ENCODE measurements at places on chromosomes 1 and 21. TPM values are rescaled to one million over a fixed set of nuclear protein-coding genes. Genes with fewer than 3 reads are reported as not detected.

- no peak for DNase-seq
- no peak overlapping the region for H3K4me3 ChIP-seq
- H3K36me3 ChIP-seq: no peaks in the 10 kb centered on the region
- H3K27me3 ChIP-seq: peaks cover 10% of the 10 kb centered on the region
- no peaks in the 10 kb centered on the region for H3K4me1 ChIP-seq
Measured at GRCh38 chr1:244636488-244637259, 16.3 kb upstream of the DESI2 start.

DNA sequence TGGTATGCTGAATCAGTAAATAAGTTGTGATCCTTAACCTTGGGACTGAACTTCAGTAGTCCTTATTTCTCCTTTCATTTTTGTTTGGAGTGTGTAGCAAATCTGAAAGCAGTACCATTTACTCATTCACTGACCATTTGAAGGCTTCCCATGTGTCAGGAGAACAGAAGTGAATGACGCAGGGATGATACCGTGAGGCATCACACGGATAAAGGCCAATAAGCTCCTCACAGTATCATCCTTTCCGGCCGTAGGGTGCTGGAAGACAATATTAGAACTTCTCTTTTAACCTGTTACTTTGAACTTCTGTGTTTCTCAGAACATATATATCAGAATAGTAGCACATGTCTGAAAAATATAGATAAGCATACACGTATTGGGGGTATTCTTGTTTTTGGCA, 21.3 kb downstream of the BACH1 start:
- H3K4me1 ChIP-seq: peaks cover 5% of the 10 kb centered on the region
- no peak overlapping the region for H3K27ac ChIP-seq
- DNase-seq: no peak

DNA sequence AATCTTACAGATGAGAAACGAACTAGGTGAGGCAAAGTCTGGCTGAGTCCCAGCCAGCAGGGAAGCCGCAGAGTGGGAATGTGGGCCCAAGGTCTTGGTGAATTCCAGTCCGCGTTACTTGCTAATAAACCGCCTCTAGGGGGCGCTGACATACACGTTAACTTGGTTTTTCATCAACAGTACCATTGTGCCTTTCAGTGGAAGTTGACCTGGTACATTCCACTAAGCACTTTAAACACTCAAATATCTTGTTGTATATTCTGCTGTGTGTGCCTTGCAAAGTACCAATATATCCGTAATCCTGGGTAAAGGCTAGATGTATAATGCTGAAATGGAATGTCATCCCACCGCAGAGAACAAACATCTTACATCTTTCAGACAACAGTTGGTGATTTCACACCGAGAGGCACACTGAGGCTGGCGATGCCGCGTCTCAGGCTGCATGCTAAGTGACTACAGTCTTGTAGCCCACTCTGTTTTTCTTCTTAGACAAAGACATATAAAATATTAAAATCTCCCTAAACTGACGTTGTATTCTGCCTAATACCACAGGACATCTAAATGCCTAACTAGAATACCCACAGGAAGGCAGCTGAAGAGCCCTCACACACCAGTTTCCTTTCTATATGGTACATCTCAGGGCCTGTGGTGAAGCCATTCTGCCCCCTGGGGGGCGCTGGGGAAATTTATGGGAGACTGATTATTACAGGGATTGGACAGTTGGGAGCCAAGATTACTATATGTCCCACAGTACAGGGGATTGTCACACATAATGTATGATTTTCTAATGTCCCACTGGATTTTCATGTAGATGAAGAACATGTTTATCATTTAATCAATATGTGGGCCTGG, 49.2 kb upstream of the C1orf198 start:
- H3K4me3 ChIP-seq: no peak overlapping the region
- H3K27me3 ChIP-seq: no peaks in the 10 kb centered on the region
- peaks cover 41% of the 10 kb centered on the region for H3K36me3 ChIP-seq
- peak; percentile 85 for DNase-seq

Gene VANGL2
- 0.04 TPM for total RNA-seq

Gene TPM3
- total RNA-seq: 902 TPM

Gene NRIP1
- total RNA-seq: 13.8 TPM

Gene BCAR3
- 0.67 TPM for total RNA-seq
